ENCODE measurements at places on chromosomes 6 and 20.

DNA sequence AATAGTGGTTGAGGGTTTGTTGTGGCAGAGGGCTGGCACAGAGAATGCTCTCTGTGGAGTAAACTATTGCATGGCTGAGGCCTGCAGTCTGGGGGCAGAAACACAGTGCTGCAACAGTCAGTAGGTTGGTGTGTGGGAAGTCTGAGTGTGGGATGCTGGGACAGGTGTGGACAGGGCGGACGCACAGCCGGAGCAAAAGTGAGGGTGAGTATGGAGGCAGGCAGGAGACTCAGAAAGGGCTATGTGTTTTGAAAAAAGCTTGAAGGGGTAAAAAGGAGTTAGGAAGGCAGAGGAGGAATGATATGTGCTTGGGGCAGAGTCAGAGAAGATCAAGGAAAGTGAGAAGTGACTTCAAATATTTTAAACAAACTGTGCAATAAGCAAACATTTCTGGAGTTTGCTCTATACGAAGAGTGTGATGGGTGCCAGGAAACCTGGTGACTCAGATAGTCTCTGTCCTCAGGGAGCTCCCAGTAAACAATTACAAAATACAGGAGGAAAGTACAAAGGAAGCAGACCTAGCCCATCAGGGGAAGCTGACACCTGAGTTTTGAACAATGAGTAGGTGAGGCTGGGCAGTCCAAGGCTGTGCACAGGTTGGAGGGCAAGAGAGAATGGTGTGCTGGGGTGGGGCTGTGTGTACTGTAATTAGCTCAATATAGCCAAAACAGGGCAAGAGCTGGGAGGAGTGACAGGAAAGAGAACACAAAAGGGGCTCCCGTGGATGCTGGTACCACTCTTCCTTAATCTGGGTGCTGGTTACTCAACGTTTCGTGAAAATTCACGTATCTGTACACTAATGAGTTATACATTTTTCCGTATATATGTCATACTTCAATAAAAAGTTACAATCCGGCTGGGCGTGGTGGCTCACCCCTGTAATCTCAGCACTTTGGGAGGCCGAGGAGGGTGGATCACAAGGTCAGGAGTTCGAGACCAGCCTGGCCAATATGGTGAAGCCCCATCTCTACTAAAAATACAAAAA lies 55.2 kb downstream of the PIGU start:
- no peak for DNase-seq

- DNase-seq: no peak
Observed at GRCh38 chr6:21527731-21528130, 65.8 kb upstream of the SOX4 start.

DNA sequence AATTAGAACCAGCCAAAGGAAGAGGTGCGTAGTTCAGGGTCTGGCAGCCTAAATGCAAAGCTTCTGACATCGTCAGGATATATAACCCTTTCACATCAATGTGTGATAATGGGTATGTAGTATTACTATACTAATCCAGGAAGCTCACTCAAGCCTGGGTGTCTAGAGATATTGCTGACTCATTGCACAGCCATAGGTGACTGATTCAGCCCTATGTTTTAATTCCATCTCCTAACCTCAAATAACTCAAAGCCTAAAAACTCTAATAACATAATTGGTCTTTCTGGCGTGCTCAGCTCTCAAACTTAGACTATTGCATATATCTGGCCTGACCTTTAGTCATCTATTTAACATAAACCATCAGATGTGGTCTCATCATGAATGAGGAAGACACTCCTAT lies 658.4 kb downstream of the TBC1D32 start:
- DNase-seq: no peak

- DNase-seq: no peak
Observed at GRCh38 chr6:26556263-26557070, 18.3 kb downstream of the HMGN4 start.

- no peak for DNase-seq
Observed at GRCh38 chr6:161074496-161075121, 83.0 kb downstream of the MAP3K4 start.

- DNase-seq: no peak
Observed at GRCh38 chr6:52493669-52494068, 73.5 kb downstream of the EFHC1 start.

GRCh38 chr6:168537540-168537884 lies 96.5 kb downstream of the SMOC2 start:
- DNase-seq: no peak

DNA sequence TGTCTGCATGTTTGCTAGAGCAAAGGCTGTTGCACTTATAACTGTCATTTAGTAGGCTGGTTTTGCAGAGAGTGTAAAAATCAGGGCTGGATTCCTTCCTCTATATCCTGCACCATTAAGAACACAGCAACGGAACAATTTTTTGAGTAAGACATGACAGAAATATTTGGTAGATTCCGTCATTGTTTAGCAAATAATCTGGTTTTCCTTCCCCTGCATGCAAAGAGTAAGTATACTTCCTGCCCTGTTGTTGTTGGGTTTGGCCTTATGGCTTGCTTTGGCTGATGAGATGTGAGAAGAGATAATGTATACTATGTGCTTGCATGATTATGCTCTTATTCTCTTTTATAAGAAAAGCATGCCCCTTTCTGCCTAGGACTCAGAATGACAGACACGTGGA lies 23.8 kb downstream of the MANEA start:
- no peak for DNase-seq

GRCh38 chr6:43248101-43248500 lies 4.8 kb downstream of the TTBK1 start:
- no peak for DNase-seq

DNA sequence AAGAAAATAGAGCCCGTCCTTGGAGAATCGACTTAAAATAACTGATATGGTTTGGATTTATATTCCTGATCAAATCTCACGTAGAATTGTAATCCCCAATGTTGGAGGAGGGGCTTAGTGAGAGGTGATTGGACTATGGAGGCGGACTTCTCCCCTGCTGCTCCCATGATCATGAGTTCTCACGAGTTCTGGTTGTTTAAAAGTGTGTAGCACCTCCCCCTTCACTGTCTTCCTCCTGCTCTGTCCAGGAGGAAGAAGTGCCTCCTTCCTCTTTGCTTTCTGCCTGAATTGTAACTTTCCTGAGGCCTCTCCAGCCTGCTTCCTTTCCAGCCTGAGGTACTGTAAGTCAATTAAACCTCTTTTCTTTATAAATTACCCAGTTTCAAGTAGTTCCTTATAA lies 529.2 kb downstream of the HAO1 start:
- DNase-seq: no peak

- DNase-seq: no peak
Observed at GRCh38 chr20:31981784-31982183, 13.8 kb downstream of the XKR7 start.

GRCh38 chr20:33709398-33709797 lies 10.7 kb downstream of the PXMP4 start:
- DNase-seq: no peak

GRCh38 chr6:135182071-135183001 lies 1.2 kb downstream of the MYB start:
- DNase-seq: peak; percentile 25

DNA sequence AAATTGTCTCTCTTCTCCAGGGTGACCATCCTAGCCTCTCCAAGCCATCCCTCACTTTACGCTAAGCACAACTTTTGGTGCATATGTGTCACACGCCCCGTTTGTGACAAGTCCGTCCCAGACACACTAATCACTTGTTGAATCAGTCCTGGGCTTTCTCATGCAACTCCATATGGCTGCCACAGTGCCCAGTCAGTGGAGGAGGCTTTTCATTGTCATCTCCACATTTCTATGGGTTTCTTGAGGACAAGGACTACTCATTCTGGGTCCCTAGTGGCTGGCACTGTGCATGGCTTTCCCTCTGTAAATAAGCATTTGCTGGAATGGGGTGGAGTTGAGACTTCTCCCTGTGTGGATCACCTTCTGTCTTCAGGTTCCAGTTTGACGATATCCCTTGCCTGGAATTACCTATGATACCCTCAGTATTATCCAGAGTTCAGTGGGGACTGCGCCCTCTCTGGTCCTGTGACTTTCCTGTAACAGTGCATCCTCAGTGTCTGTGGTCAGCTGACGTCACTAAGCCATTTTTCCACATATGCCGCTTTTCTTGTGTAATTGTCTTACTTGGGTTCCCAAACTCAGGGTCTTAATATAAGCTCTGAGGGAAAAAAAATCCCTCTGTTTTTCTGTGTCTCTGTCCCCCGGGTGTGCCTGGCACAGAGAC lies 59.8 kb upstream of the MYL9 start:
- DNase-seq: no peak

DNA sequence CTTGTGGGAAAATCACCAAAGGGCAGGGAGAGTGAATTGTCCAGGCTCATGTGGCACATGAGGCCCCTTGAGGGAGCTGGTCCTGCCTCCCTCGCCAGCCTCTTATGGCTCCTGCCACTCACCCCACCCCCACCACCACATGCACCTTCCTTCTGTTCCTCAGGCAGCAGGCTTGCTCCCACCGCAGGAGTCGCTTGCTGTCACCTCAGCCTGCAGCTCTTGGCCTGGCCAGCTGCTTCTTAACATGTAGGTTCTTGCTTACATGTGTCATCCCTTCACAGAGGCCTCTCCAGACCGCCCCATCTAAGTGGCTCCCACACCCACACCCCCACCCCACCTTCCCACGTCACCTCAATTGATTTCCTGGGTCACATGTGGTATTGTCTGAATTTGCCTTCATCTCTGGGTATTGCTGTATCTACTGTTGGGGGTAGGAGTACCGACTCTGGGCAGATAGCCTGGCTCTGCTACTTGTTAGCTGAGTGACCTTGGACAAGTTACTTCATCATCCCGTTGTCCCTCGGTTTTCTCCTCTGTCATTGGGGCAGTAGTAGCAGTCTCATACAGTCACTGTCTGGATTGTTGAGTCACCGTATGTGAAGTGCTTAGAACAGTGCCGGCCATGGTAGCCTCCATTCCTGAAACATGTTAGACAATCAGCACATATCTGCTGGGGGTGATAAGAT lies 41.7 kb downstream of the SLC9A8 start:
- no peak for DNase-seq

GRCh38 chr20:51306521-51307358 lies 235.8 kb downstream of the NFATC2 start:
- DNase-seq: peak; percentile 39

DNA sequence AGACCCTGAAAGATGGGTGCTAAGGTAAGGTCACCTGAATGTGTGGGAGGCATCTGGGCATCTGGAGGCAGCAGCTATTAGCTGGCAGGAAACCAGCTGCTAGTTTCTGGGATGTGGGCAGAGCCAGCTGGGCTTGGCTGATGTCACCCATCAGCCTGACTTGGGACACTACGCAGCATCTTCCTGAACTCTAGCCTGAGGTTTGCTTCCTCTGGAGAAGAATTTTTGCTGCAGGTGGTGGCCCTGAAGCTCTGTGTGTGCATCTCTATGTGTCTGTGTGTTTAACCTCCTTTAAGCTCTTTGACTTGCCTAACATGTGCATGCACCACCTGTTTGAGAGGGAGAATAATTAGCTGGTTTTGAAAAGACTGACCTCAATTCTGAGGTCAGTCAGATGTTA lies 465.1 kb upstream of the CHD6 start:
- no peak for DNase-seq

DNA sequence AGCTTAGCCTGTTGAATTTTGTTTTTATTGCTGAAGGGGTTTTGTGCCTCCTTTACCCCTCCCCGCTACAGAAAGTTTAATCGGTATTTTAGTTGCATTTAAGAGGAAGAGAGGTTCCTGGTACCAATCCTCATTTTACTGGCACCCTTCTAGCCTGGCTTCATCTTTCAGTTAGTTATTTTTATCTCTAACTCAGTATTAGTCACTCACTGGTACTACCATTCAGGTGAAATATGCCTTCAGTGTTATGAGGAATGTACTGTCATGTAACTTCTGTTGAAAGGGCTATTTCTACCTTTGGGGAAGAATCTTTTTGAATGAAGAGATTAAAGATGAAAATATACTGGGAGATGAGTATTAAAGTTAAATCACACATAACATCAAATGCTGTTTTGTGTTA lies 211.8 kb downstream of the CDKAL1 start:
- no peak for DNase-seq

DNA sequence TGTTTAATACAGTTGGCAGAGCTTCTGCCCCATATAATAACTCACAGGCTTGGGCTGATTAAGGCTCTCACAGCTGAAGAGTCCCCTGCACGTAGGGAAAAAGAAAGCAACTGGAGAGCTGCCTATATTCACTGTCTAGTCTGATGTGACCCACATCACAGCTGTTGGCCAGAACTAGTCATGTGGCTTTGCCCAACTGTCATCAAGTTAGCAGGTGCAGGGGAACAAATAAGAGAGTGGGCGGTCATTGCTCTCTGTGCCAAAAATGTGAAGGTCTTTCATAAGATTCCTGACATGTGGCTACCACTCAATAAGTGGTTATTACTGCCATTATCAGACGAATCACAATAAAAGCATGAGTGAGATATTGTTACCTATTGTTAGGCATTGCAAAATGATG lies 665.2 kb downstream of the DOK5 start:
- DNase-seq: no peak

DNA sequence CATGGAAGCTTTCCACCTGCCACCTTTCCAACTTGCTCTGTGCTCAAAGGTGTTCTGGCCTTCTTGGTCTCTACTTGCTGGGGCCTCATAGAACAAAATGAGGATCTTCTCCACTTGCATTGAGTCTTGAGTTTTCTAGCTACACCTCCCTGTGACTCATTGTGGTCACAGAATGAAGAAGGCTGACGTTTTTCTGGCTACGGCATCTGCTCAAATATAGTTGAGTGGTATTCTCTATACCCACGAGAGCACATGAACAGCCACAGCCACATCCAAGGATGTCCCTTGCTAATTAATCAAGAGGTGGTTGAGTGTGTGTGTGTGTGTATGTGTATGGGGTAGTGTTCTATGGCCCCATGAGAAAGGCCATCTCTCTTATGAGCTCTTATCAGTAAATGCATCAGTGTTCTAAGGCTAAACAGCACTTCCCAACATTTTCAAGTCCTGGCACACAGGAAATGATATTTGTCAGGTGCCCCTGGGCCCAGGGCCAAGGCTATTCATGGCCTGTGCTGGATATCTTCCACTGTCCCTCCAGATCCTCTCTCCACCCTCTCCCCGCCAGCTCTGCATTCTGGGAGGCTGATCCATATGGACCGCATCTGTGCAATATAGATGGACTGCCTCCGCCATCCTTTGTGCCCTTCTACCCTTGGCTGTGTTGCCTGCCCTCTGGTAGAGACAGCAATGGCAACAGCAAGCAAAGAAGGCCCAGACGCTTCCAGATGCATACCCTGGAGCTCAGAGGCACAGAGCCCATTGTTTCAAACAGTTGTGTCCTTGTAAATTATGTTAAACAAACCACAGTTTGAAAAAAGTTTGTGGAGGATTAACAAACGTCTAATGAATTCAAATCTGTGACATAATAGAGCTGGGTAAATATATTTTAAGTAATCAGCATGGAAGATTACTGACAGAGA lies 150.2 kb downstream of the LRFN2 start:
- no peak for DNase-seq

- DNase-seq: no peak
Observed at GRCh38 chr20:50585678-50586077, 75.5 kb downstream of the PTPN1 start.

DNA sequence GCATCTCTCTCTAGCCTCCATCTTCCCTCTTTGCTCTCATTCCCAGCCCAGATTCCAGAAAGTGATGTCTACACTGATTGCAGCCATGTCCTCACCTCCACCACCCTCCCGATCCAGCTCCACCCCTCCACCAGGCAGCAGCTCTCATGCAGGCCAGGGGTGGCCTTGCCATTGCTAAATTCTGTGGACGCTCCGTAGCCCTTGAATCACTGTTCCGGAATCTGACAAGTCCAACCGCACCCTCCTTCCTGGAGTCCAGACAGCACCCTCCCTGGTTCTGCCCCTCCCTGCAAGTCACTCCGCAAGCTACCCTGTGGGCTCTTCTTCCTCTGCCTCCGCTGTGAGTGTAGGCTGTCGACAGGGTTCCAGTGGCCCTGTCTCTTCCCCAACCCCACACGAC lies 26.2 kb downstream of the TNXB start:
- DNase-seq: no peak
